ENCODE measurements at places on chromosomes 16 and 17. TPM values are rescaled to one million over a fixed set of nuclear protein-coding genes. Genes with fewer than 3 reads are reported as not detected.

GRCh38 chr17:9329251-9329921, 246.2 kb downstream of the STX8 start:
- DNase-seq: no peak

DNA sequence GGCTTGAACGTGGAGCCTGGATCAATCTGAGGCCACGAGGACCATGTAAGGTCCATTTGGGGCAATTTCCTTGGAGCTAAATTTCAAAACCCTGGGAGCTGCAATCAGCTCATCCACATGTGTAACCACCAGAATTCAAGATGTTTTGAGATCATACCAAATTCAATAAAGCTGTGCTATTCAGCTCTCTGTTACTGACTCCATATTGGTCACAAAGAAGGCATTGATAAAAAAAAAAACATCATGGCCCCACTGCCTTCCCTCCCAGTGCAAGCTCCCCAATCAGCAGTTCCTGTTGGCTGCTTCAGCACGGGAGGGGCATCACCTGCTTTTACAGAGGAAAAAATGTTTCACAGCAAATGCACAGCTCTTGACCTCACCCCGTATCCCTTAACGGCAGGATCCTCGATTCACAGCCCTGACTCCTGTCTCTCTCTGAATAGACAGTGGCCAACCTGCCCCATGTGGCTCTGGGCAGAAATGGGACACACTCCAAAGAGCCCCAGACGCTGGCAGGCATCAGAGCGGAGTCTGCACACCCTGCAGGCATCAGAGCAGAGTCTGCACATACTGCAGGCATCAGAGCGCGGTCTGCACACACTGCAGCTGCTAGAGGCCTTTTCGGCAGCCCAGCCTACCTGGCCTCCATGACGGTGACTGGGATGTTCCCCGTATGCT, 37.1 kb downstream of the FANCA start:
- no peak for DNase-seq

The TGFB1I1 gene
- 97.0 TPM for total RNA-seq

The CFAP119 gene
- 8.7 TPM for total RNA-seq

GRCh38 chr17:76009447-76009846, 8.8 kb downstream of the CDK3 start:
- no peak for DNase-seq

The MILR1 gene
- 11.0 TPM for total RNA-seq

DNA sequence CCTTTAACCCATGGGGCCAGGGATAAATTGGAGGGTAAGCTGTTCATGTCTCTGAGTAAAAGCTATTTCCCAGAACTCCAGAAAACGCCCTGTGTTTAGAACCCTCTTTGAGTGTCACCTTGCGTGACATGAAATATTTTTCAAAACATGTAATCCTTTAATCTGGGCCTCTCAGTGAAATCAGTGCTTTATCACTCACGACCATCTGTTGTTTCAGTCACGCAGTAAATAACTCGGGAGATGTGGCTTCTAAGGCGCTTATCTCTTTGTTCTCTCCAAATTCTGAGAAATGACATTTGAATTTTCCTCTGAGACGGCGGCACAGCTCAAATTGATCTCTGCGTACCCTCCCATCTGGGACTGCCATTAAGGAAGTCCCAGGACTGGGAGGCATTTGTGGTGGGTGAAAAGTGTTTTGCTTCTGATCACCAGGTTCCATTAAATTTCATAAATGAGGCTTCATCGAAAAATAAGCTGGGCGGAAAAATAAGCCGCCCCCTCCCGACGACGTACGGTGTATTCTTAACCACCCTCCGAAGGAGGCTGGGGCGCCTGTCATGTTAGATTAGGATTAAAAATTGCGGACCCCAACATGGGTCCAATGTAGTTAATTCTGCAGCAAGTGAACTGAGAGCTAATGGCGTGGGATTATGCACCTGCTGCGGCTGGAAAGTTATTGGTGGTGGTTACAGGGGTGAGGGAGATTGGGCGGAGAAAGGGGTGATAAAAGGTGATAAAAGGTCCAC, 12.7 kb downstream of the WFDC1 start:
- no peak for DNase-seq

DNA sequence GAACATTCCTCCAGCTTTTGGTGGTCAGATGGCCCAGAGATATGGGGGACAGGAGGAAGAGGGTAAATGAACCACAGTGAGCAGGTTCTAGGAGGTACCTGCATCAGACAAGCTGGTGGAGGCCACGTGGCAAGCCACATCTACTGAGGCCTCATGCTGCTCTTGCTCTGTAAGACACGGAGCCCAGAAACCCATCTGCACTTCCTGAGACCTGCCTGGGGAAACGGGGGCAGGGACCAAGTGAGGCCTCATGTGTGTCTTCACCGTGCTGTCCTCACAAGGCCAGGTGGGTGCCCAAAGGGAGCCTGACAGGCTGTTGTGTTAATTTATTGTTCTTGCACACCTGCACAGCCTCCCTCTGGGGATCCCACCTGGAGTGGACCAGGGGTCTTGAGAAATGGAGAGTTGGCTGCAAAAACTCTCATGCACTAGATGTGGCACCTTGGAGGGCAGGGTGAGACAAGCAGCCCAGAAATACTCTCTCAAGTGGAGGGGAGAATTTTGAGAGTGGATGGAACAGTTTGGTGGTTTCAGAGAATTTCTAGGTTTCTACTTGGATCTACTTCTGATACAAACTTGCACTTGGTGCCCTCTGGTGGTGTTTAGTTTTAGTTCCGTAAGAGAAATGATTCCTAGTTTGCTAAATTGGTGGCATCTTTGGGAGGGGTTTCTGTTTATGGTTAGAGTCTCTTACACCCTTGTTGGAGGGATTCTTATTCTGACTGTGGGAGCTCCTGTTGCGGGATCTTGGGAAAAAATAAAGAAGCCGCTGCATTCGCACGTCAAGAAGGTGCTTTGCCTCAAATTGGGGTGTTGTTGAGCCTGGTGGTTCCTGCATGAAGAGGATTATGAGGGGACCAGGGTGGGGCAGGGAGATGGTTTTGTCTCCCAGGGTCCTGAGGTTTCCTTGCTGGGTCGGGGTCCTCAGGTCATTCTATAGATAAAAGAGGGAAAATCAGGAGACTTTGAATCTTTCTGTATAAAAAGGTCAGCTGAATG, 47.5 kb downstream of the SLC6A2 start:
- no peak for DNase-seq

The SPATA32 gene
- not detected for total RNA-seq

GRCh38 chr17:917941-918740, 61.4 kb downstream of the NXN start:
- no peak for DNase-seq

- no peak for DNase-seq
Observed at GRCh38 chr17:3534881-3535252, 22.7 kb downstream of the TRPV3 start.

GRCh38 chr17:54992797-54993639, 24.5 kb downstream of the STXBP4 start:
- no peak for DNase-seq

DNA sequence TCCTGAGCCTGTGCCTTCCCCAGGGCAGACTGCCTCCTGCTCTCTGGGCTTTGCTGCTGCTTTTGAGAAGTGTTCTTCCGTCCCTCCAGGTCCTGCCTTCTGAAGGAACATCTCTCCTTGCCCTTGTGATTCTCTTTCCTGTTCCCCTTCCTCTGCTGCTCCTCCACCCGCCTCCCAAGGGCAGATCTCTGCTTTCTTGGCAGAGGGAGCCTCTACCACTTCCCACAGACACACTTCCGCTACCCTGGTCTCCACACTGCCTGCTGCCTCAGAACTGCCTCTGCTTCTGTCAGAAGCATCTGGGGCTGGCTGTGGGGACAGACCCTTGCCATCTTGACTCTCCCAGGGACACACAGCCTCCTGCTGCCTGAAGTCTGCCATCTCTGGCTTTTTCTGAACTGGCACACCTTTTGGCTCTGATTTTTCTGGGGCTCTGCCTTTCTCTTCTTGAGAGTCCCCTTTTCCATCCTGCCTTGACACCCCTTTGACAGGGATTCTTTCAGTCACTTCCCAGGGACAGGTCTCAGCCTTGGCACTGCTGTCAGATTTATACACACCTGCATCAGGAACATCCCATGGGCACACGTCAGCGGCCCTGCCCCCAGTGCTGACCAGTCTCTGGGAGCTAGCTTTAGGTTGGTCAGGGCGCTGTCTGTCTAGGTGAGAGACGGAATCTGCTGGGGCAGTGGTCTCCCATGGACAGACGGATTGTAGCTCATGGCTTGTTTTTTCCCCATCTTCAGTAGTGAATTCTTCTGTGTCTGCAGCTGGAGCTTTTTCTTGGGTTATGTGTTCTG, 16.6 kb downstream of the GPR179 start:
- DNase-seq: no peak

DNA sequence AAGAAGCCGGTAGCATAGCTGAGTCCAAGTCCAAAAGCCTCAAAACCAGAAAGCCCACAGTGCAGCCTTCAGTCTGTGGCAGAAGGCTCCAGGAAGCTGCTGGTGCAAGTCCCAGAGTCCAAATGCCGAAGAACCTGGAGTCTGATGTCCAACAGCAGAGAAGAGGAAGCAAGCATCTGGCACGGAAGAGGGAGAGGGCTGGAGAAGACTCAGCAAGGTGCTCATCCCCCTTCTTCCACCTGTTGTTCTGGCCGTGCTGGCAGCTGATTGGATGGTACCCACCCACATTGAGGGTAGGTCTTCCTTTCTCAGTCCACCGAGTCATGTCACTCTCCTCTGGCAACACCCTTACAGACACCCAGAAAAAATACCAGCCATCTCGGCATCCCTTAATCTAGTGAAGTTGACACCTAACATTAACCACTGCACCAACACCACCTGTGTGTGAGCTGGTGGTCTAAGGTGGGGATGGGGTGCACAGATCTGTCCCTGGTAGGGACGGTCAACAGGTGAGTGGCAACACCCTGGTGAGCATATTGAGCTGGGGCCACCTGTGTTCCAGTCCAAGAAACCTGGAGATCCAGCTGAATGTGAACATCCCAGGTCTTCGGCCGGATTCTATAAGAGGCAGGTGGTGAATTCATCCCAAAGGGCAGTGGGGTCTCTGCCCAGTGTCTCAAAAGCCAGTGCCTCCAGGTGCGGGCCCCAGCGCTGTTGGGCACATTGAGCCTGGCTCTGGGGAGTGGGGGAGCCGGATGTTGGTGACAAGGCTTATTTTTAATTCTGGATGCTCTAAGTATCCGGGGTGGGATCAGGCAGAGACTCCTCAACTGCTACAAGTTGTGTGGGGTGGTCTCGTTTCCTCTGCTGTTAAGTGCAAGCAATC, 9.8 kb downstream of the MIEF2 start:
- no peak for DNase-seq

- DNase-seq: no peak
Observed at GRCh38 chr17:67548693-67549092, 169.0 kb upstream of the NOL11 start.

DNA sequence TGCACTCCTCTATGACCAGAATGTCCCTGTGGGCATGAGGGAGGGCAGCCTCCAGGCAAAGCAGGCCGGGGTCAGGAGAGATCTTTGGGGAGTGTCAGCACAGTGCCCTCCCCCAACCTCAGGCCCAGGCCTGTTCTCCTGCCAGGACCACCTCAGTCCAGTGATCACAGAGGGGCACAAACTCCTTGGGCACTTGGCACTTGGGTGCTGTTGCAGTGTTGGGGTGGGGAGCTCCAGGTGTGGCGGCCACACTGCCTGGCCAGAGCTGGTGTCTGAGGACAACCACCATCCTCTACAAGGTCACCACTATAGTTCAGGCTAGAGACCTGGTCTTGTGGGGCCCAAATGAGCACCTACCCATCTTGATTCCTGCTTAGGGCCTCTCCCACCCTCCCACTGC, 37.2 kb downstream of the SMPD3 start:
- no peak for DNase-seq
